ENCODE measurements at places on chromosomes 1 and 21.

- DNase-seq: no peak
Observed at GRCh38 chr1:153742411-153743142, 14.7 kb downstream of the INTS3 start.

DNA sequence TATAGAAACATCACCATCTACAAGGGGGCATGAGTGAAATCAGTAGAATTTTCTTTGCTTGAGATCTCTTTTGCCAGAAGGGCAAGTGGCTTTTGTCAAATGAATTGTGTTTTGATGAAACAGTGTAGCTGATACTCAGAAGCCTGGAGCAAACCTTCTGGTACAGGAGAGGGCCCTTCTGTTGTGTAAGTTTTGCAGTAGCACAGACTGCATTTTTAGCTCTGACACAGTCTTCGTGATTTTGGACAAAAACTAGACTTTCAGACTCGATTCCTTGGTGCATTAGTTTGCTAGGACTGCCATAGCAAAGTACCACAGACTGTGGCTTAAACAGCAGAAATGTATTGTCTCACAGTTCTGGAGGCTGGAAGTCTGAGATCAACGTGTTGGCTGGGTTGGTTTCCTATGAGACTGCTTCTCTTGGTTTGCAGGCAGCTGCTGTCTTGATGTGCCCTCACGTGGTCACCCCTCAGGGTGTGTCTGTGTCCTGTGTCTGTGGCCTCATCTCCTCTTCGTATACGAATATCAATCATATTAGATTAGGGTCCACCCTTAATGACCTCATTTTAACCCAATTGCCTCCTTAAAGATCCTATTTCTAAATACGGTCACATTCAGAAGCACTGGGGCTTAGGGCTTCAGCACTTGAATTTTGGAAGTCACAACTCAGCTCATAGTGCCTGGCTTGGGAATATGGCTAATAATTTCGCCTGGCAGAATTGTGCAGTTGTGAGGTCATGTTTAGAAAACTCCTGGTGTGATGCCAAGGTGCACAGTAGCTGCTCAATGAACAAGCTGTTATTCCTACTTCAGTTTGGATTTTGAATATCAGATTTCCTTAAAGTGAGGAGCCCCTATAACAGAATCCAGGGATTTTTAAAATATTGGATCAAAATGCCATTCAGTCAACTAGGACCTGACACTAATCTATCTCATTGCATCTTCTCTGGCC lies 21.2 kb upstream of the DISC1 start:
- DNase-seq: no peak

DNA sequence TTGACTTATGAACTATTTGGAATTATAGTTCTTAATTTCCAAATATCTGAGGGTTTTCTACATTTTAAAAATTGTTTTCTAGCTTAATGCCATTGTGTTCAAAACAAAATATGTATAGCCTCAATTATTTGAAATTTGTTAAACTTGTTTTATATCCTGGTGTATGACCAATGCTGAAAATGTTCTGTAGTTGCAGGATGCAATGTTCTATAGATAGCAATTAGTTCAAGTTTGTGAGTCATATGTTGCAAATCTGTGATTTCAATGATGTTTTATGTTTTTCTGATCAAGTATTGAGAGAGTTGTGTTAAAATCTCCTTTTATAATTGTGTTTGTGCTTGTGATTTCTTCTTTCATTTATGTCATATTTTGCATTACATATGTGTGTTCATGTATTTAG lies 517.5 kb downstream of the ADGRL2 start:
- DNase-seq: no peak

DNA sequence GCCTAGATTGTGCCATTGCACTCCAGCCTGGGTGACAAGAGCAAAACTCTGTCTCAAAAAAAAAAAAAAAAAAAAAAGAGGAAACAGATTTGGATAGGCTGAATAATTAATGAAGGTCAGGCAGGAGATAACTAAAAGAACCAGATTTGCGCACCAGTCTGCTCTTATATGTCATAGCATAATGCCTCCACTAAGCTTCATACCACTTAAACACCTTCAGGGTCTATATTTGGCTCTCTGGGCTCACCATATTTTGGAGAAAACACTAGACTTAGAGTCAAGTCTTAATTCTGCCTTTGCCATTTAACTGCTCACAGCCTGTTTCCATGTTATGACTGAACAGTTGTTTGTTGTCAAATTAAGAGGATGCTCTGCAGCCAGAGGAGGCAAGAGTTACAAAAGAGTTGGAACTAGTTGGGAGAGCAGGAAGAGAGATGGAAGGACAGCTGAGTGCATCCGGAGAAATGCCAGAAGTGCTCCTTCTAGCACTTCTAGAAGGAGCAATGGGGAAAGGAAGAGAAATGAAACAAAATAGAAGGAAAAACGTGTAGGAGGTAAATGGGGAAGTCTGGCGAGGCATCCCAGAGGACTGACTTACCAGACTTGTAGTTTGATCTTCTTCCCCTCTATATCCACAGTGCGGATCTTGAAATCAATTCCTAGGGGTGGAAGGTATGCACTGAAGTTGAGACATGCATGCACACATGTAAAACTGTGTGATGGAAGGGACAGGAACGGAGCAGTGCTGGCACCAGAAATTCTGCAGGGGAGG lies 1.8 kb downstream of the RAB13 start:
- no peak for DNase-seq

- no peak for DNase-seq
Observed at GRCh38 chr1:218294546-218294945, 9.5 kb downstream of the RRP15 start.

- no peak for DNase-seq
Observed at GRCh38 chr1:24743404-24744211, 1.6 kb upstream of the CLIC4 start.

DNA sequence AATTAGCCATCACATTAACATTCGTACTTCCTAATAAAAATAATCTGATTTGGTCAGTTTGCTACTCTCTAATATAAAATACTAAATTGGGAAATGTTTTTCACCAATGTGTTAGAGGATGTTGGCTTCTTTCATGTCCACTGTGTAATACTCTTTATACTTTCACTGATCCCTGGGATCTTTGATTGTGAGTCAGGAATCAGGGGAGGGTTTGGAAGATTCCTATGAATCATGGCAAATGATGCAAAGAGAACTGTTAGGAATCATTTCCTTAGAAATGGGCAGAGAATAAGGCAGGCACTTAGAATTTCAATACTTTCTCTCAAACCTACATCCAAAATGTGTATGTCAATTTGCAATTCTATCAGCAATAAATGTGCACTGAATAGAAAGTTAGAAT lies 31.0 kb downstream of the KRTAP24-1 start:
- no peak for DNase-seq

- DNase-seq: no peak
Observed at GRCh38 chr1:240747907-240748306, 136.0 kb upstream of the GREM2 start.

GRCh38 chr1:221740993-221741702 lies 741 bp downstream of the DUSP10 start:
- peak; percentile 50 for DNase-seq

DNA sequence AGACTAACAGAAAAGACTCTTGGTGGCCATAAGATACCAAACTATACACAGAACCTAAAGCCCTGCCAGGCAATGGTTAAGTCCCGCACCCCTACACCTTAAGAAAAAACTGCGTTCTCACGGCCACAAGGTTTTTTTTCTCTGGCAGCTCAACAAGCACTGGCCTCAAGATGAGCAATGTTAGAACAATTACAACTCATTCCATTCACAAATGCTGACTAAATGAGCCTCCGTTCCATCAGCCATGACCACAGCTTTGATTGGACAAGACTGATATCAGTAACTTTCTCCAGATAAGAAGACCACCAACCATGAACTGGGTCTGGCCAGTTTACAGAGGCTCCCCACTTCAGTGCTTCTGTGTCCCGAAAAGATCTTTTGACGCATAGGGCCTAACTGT lies 31.9 kb downstream of the SEC16B start:
- no peak for DNase-seq

DNA sequence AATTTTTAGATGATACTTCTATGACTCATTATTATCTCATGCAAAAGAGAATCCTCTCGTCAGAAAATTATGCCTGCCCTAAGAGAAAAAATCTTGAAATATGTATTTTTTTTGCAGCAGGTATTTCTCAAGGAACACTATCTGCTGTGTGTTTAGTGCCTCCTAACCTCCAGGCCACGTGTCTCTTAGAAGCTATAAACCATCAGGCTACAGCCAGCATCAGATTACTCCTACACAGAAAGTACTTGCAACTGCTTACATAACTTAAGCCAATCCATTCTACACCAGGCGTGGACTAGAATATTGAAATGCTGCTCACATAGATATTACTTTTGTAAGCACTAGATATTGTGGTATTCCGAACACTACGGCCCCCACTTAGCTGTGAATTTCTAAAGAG lies 933.4 kb downstream of the PLA2G4A start:
- DNase-seq: no peak

DNA sequence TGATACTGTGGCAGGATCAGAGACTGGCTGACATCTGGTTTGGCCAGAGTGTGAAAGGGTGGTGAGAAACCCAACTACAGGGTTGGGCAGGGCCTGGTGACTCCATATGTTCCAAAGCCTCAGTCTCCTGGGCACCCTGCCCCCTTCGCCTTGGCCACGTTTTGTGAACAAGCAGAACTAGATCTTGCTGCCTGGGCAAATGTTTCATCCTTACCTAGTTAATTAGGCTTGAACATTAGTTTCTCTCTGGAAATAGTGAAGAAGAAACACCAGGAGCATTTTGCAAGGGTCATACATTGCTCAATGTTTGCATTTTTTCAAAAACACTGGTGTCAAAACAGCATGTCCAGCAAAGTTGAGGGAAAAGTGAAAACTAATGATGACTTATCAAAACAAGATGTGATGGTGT lies 60.5 kb downstream of the MAP3K7CL start:
- peak; percentile 21 for DNase-seq

DNA sequence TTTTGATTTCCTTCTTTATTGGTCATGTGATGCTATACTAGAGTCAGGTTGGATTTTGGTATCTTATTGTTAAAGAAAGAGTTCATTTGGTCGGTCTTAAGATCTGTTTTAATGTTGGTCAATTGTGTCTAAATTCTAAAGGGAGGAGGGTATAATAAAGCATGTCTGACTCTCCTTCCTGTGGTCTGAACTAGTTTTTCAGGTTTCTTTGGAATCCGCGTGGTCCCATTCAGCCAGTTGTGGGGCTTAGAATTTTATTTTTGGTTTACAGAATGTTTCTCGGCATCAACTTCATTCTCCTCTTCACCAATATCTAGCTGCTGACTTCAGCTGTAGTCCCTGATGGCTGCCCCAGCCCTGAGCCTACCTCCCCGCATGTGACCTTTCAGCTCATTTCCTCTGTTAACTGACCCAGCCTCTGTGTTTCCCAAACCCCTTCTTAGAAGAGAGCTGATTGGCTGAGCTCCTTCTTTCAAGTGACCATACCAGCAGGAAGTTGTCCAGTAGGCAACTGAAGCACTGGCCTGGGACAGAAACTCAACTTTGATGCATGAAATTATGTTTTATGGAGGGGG lies 8.7 kb upstream of the MYOC start:
- DNase-seq: no peak

GRCh38 chr1:156406251-156406650 lies 37.2 kb downstream of the RHBG start:
- DNase-seq: no peak

DNA sequence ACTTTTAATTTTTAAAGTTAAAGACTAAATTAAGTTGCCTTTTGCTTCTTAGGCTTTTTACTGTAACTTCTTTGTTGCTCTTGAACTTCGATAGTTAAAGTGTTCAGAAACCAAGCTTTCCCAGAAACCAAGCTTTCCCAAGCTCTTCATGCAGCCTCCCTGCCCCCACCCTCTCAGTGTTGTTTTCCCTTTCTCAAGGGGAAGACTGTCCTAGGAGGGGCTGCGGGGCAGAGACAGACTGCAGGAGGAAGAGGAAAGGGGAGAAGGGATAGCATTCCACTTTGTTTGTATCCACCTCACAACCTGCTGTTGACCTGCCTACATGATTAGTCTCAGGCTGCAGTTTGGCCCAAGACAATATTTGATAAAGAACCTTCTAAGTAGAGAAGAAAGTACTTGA lies 39.0 kb upstream of the DIPK1A start:
- no peak for DNase-seq

DNA sequence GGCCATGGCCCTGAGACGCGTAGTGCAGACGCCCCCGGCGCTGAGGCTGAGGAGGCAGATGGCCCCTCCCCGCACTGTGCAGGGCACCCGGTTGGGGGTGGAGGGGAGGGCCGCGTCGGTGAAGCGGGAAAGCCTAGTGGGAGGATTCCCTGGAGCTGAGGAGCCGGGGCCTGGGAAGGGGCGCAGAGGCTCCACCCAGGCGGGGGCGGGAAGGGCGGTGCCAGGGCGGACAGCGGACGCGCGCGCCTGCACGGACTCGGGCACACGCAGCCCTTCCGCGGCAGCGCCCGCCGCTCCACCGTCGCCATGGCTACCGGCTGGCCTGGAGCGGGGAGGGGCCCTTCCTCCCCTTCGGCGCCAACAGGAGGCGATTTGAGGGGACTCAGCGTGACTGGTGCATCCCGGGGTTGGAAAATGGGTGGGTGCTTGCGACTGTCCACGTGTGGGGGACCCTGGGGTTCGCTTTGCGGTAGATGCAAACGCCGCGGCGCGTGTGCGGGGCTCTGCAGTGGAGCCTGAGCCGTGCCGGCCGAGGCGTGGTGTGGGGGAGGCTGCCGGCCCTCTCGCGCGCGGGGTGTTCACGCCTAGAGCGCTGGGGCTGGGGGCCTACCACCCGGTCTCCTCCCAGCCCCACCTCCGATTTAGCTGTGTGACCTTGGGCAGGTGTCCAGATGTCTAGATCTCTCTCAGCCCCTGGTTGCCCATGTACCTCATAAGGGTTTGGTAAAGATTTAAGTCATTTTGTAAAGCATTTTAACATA lies 35.1 kb downstream of the PTPRF start:
- peak; percentile 39 for DNase-seq

DNA sequence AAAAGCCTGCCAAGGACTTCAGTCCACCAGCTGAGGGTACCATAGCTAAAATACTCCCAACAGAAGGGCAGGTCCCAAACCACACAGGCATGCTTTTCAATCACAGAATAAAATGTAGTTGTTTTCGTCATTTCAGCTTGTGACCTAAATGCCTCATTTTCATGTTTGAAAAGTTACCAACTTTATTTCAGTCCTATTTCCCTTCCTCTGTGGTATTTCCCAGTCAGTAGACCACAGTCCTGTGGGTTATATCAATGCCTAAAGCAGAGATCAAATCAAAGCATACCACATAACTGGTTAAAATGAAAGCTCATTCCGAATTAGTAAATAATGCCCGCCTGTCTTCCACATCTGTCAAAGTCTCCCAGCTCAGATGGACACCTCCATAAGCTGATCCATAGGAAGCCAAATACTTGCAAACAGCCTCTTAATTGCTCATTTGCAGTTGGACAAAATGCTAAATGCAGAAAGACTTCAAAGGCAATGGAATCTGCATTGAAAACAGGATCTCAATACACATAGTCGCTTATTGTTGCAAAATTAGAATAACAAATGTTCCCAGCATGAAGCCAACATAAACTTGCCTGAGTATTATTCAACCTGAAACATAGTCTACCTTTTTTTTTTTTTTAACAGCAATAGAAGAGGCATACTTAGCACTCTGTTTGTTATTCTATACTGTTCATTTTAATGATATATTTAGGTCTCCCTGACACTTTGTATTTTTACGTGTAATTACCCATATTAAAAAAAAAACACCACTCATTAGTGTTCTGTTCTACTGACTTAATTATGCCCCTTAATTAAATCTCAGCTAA lies 53.9 kb downstream of the NR5A2 start:
- no peak for DNase-seq

- no peak for DNase-seq
Observed at GRCh38 chr1:168907053-168907452, 178.0 kb upstream of the DPT start.

GRCh38 chr1:218209351-218209861 lies 75.7 kb upstream of the RRP15 start:
- peak; percentile 0 for DNase-seq

Measured in activated CD4-positive, alpha-beta T cell treated with anti-CD3 and anti-CD28 coated beads, Interleukin-10, Interleukin-2, amounts not matched to agents 100 ng/mL and 50 ng/mL, durations not matched to agents 16 hours and 8 hours (primary cell).